Lung (tissue), 17 donors: ENCODE measurements at places on chromosomes 1 and 21.

- no peak for DNase-seq
Observed at GRCh38 chr1:20442920-20443625, 42.9 kb downstream of the CAMK2N1 start.

DNA sequence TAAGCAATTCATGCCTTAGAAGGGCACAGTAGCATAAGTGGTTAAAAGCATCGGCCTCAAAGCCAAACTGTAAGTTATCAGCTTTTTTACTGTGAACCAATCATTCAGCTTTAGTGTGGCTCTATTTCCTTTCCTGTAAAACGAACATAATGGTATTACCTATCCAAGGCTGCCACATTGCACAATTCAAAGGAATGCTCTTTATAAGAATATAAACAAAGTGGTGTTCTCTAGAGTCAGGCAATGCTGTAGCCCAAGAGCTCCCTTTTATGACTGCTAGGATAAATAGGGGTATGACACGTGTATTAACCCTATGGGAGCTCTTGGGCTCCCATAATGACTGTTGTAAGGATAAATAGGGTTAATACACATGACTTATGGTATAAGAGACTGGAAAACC is 25.4 kb downstream of the INTS7 start:
- DNase-seq, result no peak

DNA sequence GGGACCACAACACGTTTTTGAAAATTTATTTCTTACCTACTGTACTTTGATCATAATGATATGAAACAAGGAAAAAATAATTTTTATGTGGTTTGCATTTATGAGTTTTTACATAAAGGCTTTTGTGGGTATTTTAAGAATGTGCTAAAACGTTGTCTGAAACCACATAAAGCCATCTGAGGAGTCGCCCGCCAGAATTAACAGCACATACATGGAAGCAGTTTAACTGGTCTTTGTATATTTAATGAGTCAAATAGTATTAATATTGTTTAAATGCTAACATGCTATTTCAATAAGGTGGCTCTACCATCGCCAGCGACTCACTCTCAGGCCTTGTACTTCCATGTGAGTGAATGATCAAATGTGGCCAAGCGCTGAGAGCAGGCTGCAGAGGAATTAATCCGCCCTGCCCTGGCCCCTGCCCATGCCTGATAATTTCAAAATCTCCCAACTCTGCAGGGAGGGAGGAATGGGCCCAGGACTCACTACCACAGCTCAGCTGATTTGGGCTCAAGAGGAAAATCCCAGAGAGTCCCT is 49.6 kb downstream of the SLC66A1 start:
- no peak for DNase-seq

GRCh38 chr1:155978973-155979429 is 654 bp upstream of the ARHGEF2 start:
- peak; percentile 50 for DNase-seq

GRCh38 chr1:209409780-209410179 is 173.7 kb upstream of the CAMK1G start:
- no peak for DNase-seq

DNA sequence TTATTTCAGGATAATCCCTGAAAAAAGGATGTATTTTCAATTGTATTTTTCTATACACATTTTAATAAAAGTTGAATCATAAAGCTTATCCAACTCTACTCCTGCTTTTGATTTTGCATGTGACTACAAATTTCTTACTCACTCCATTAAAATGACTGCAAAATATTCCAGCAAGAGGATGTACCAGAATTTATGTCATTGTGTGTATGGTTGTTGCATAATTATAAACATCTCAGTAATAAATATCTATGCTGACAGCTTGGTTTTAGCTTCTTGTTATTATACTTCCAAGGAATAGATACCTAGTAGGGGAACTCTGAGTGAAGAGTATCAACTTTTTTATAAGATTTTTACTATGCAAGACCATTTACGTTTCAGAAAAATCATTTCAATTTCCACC is 463.2 kb upstream of the RUNX1 start:
- DNase-seq, result no peak

GRCh38 chr1:244381878-244382565 is 69.7 kb downstream of the ADSS2 start:
- no peak for DNase-seq

GRCh38 chr1:223776075-223776814 is 63.9 kb downstream of the CAPN2 start:
- DNase-seq, result no peak

DNA sequence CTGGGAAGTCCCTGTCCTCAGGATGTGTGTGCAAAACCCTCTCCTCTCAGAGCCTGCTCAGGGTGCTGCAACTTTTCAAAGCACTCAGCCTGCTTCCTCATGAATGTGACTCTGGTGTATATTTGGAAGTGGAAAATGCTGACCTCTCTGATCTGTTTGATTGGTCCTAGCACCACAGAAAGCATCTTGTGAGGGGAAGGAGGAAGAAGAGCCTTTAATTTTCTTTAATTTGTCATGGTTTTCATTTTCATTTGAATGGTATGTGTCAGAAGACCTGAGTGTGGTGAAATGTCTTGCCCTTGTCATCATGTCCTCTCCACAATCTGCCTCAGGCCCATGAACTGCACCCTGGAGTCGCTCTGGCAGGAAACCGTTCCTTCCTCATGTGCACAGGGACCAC is 383.5 kb downstream of the NTNG1 start:
- no peak for DNase-seq

GRCh38 chr1:197761654-197762053 is 13.6 kb downstream of the DENND1B start:
- DNase-seq, result no peak

DNA sequence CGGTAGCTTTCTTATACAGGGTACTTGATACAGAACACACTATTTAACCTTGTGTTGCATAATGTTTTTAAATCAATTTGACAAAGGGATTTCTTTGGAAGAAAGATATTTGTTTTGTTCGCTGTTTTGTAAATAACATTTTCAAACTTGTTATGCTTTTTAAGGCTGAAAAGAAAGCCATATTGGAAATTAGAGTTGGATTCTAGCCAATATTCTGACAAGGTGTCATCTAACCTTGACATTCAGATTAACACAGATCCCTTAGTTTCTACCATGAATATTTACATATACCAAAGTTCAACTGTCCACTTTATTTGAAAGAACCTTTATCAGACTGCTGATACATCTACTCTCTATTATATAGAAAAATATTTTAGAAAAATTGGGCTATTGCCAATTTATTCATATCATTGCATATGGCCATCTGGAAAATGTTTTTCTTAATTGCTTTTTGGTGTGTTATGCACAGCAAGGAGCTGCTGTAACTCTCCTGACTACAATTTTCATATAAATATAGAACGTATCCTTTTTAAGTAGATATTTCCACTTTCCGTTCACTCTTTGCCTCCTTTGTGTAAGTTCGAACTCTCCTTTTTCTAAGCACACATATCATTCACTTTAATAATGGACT is 206.3 kb downstream of the NCAM2 start:
- peak; percentile 7 for DNase-seq

DNA sequence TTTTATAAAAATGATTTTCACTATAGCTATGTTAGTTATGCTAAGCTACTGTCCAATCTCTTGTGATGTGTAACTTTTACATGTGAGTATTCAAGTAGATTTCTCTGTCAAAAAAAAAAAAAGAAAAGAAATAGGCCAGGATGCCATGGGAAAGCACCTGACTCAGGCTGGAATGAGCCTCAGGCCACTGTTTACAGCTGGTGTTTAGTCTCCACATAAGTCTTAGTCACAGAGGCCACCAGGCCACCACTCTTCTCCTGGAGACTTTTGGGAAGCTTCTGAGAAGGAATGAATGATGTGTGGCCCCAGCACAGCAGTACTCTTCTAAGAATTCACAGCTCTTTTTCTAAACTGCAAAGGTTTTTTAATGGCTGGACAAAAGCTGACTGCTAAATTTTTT is 48.9 kb downstream of the CHML start:
- DNase-seq, result no peak

- no peak for DNase-seq
Observed at GRCh38 chr1:101178341-101178687, 58.5 kb upstream of the S1PR1 start.

DNA sequence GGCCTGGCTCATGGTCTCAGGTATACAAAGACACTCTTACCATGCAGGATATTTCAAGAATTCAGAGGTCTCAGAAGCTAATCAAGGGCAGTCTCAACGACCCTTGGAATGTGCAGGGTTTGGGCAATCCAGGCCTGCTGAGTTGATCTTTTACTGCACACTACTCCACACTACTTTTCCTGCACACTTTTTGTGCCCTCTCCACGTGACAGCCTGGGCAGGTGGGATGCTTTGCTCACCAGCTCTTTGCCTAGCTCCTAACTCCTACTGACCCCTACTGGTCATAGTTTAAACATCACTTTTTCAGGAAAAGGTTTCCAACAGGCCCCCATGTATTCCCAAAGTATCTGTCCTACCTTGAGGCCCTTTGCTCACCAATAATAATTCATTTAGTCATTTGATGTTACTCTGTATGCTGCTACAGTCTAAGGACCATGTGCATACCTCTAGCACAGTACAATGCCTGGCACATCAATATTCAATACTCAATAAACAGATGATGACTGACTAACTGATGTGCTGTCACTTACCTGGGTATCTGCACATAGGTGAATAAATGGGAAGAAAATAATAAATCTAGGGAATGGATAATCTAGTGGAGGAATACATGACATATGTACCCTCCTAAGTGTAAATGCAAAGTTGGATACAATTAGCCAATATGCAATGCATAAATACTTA is 9.6 kb downstream of the DUSP23 start:
- DNase-seq, result peak; percentile 17

GRCh38 chr1:30730346-30731108 is 7.1 kb upstream of the MATN1 start:
- no peak for DNase-seq

- no peak for DNase-seq
Observed at GRCh38 chr1:233356705-233356987, 29.1 kb downstream of the MAP3K21 start.

DNA sequence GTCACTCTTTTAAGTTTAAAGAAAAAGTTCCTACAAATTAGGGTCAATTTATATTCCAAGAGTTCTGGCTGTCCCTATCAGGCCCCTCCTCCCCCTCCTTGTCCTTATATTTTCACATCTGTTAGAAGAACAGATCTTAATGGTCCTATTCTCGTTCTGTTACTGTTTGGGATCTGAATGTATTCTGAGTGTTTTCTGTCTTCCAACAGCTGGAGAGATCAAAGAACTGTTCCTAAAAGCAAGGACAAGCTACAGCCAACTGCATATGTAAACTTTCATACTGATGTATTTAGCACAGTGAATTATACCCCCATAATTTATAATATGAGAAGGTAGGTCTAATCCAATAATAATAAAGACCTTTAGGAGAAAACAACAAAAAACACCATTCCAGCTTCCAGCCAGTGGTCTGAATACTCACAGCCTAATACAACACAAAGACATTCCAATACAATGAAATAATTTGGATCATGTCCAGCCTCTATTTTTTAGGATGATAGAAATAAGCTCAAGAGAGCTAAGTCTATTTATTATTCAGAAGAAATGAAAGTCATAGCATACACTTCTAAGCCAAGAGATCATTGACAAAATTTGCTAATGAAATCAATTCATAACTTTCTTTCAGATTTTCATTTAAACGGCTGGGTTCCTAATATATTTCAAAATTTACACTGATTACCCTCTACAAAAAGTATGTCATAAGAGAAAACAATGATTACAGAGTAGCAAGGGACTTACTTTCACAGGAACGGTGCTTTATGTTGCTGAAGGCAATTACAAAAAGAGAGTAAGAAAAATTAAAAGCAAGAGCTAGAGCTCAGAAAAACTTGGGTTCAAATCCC is 25.3 kb downstream of the WLS start:
- no peak for DNase-seq

DNA sequence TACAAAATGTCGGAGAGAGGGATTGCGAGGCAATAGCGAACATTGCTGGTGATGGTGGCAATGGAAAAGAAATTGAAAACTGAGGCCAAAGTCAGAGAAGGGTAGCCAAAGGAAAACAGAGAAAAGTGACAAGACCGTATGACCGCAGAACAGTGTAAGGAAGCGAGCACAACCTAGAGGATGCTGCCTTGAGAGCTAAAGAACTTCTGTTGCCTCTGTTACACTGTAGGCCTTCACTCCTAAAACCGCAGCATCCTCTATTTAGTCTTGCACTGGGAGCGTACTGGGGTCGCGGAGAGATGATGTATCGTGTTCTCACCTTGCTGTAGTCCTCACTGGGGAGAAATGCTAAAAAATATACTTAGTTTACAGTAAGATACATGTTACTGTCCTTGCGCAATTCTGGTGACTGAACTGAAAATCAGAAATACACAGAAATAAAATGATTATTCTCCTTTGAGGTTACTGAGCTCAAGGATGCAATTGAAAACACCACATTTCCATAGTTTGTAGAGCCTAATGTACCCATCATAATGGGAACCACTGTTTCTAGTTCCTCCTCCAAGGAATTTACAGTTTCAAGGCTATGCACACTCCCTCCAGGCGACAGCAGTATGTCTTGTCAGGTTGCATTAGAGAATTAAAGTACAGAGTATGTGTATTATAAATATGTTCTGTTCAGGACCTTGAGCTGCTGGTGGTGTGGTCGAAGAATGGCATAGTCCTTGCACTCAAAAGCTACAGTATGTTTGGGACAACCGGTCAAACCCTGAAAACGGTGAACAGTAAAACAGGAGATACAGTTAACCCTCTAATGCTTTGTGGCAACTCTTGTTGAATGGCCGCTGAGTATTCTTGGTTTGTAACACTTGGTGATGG is 1.3 kb downstream of the NEK7 start:
- peak; percentile 46 for DNase-seq

- no peak for DNase-seq
Observed at GRCh38 chr1:68164918-68165317, 67.4 kb downstream of the WLS start.

- DNase-seq, result no peak
Observed at GRCh38 chr1:147336291-147336690, 93.8 kb downstream of the CHD1L start.
